ENCODE measurements at places on chromosomes 1 and 21.
A peak's percentile ranks its signal among the peaks of the same experiment; 100 is the strongest.

DNA sequence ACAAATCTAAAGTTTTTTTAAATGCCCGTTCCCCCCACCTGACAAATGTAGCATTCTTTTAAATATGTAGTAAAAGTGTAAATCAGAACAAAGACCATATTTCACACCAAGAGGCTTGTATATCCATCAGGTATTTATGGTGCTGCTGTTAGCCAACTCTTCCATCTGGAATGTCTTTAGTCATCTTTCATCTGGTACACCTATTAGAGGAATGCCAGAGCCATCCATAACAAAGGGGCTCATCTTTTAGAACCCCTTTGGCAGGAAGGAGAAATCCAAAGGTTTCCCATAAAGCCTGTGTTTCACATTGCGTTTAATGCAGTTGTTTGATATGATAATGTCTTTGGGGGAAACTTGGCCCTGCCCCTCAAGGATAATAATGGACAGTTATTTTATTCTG is 79.3 kb upstream of the C1orf87 start:
- H3K36me3 ChIP-seq, result no peaks in the 10 kb centered on the region
- no peaks in the 10 kb centered on the region for H3K4me1 ChIP-seq
- no peak overlapping the region for H3K4me3 ChIP-seq
- no peaks in the 10 kb centered on the region for H3K27me3 ChIP-seq
- H3K27ac ChIP-seq, result no peak overlapping the region
- DNase-seq, result no peak

DNA sequence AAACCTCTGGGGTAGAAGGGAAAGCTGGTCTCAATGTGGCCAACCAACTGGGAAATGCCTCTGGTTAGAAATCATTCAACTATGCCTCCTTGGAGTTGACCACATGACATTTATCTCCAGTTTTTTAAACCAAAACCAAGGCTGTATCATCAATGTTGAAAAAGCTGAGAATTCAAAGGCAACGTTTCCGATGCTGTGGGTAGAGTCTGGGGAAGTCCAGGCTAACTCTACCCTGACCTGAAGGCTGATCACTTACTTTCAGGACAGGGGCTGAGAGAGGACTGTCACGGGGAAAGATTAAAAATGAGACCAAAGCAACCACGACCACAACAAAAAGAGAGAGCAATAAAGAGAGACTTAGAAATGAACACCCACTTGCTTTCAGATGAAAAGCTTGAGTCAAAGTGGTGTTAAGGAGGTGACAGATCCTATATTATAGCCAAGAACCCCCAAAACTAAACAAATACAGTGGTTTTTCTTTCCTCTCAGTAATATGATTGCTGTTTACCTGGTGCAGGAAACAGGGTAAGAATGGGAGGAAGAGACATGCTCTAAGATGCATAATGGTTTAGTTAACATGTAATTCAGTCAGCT is 90.8 kb upstream of the TNFSF4 start:
- H3K27me3 ChIP-seq, result no peaks in the 10 kb centered on the region
- H3K4me1 ChIP-seq, result peaks cover 62% of the 10 kb centered on the region
- DNase-seq, result peak; percentile 73
- H3K27ac ChIP-seq, result peak overlapping the region; percentile 67

DNA sequence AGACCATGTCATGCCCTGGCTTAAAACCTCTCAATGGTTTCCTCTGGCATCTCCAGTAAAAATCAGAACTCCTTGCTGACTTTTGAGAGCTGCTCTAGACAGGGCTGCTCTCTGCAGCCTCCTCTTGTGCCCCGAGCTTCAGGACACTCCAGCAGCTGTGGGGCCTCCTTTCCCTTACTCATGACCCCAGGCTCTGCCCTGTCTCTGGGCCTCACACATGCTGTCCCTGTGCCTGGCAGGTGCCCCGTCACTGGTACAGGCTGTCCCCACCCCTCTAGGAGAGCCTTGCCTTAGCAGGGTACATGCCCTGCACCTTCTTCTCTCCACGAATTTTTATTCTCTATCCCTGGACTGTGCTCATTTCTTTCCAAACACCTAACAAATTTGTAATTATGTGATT is 43.2 kb downstream of the HIVEP3 start:
- no peak overlapping the region for H3K4me3 ChIP-seq
- peaks cover 21% of the 10 kb centered on the region for H3K4me1 ChIP-seq
- H3K36me3 ChIP-seq, result no peaks in the 10 kb centered on the region
- H3K27ac ChIP-seq, result no peak overlapping the region
- no peaks in the 10 kb centered on the region for H3K27me3 ChIP-seq

- H3K36me3 ChIP-seq, result no peaks in the 10 kb centered on the region
- no peaks in the 10 kb centered on the region for H3K4me1 ChIP-seq
- DNase-seq, result no peak
- no peak overlapping the region for H3K4me3 ChIP-seq
- H3K27me3 ChIP-seq, result no peaks in the 10 kb centered on the region
- no peak overlapping the region for H3K27ac ChIP-seq
These were observed 51.4 kb downstream of the ADCY10 start for GRCh38 chr1:167862432-167863076.

DNA sequence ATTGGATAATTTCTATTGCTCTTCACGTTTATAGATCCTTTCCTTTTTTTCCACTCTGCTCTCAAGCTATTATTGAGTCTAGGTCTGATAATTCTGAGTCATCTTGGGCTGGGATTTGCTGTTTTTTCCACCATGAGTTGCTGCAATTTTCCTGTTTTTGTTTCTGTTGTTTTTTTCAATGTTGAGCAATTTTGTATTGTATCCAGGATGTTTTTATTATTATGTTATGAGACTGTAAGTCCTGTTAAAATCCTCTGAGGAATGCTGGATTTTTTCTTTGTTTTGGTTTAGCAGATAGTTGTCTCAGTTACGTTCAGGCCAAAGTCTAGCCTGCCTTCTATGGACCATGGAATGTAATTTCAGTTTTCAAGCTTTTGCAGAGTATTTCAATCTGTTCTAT is 13.0 kb upstream of the SLC35A3 start:
- no peaks in the 10 kb centered on the region for H3K27me3 ChIP-seq
- H3K36me3 ChIP-seq, result no peaks in the 10 kb centered on the region
- DNase-seq, result no peak
- no peak overlapping the region for H3K27ac ChIP-seq
- no peak overlapping the region for H3K4me3 ChIP-seq

GRCh38 chr1:20191266-20191825 is 5.0 kb upstream of the PLA2G2C start:
- no peak for DNase-seq
- peaks cover 16% of the 10 kb centered on the region for H3K4me1 ChIP-seq
- H3K27ac ChIP-seq, result no peak overlapping the region
- H3K36me3 ChIP-seq, result no peaks in the 10 kb centered on the region

GRCh38 chr1:184388971-184389370 is 2.1 kb downstream of the C1orf21 start:
- peaks cover 28% of the 10 kb centered on the region for H3K4me1 ChIP-seq
- H3K27ac ChIP-seq, result no peak overlapping the region
- no peak overlapping the region for H3K4me3 ChIP-seq

GRCh38 chr1:179016706-179017382 is 8.8 kb upstream of the FAM20B start:
- H3K4me3 ChIP-seq, result no peak overlapping the region
- DNase-seq, result no peak
- H3K4me1 ChIP-seq, result no peaks in the 10 kb centered on the region
- H3K36me3 ChIP-seq, result no peaks in the 10 kb centered on the region
- no peak overlapping the region for H3K27ac ChIP-seq

All from stimulated activated naive B cell treated with anti-CD40 and anti-IgM and Interleukin-4, amounts not matched to agents 10 μg/mL and 1 μg/mL and 100 μg/mL, for 72 hours (primary cell).